ENCODE measurements at places on chromosomes 12 and 14.

- no peak for DNase-seq
Measured at GRCh38 chr14:104705340-104706047, 16.1 kb downstream of the INF2 start.

DNA sequence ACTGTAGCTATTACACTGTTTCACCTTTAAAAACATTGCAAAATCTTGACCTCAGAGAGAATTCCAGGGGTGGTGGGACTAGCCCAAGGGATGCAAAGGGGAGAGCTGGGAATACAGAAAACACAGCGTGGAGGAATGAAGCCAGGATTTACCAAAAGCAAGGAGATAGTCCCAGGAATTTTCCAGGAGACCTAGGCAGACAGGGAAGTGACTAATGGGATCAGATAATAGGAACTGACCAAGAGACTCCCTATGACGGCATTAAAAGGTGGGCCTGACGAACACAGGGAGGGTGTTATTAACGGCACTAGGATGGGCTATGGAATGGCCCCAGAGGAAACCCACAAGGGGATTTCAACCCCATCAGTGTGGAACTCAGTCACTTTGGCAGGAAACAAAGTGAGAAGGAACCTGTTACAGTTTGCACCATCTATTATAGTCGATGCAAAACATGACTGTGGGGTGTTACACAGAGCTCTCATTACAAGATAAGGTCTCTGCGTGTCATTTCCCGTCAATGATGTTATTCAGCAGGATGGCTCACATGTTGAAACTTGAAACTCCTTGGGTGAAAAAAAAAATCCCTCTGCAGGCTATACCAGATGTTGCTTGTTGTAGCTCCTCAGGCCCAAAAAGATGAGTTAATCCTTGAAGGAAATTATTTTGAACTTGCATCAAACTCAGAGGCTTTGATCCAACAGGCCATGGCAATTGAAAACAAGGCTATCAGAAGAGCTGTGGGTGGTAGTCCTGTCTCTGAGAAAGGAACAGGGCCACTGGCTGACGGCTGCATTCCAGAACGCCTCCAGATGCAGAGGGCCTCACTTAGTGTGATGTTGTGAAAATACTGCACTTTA lies 58.7 kb downstream of the DRAM1 start:
- DNase-seq = peak; percentile 95

GRCh38 chr14:87171141-87171540 lies 821.8 kb downstream of the GALC start:
- DNase-seq = peak; percentile 57

GRCh38 chr12:47791351-47791746 lies 18.3 kb downstream of the SLC48A1 start:
- no peak for DNase-seq

- DNase-seq = peak; percentile 79
Measured at GRCh38 chr12:132761032-132761920, at the start of gene ANKLE2. TSS of gene ANKLE2 (minus strand) at chr12:132761832. CDS start at chr12:132761798, 34 bp downstream.

GRCh38 chr12:29414368-29414767 lies 33.4 kb upstream of the ERGIC2 start:
- DNase-seq = peak; percentile 3

DNA sequence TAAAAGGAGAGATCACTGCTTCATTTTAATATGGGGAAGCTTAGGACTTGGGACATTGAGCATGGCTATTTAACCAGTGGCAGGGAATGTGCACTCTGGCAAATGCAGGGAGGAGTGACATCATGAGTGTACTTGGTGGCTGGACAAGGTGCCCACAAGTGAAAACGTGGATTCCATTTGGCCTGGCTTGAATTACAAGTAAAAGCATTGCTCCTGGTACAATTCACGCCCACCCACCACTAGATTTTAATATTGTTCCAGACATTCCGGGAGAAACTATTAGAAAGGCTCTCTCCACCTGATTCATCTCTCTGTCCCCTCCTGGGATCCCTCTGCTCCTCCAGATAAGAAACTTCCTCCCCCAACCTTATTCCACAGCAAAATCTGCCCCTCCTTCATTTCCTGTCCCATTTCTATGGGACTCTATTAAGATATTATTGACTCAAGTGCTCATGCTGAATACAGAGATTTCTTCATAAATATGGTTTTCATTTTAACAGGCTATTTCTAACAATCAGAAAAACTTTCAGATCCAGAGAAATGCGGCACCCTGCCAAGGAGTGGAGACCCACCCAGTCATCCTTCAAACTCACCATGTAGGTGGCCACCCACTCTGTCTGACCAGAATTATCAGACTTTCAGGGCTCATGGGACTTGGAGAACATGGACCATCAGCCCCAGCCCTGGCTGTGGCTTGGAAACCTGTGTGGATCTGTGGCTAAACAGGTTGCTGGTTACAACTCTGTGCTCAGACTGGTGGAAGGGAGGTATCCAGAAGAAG lies 43.2 kb downstream of the SSPN start:
- peak; percentile 91 for DNase-seq

GRCh38 chr12:116712458-116713303 lies 25.2 kb downstream of the SPRING1 start:
- DNase-seq = no peak

GRCh38 chr14:71410578-71411284 lies 503.5 kb downstream of the PCNX1 start:
- no peak for DNase-seq

- DNase-seq = peak; percentile 64
Measured at GRCh38 chr12:118061011-118061872, at the start of gene WSB2. TSS of gene WSB2 (minus strand) at chr12:118061179. CDS start at chr12:118061048, 131 bp downstream.

DNA sequence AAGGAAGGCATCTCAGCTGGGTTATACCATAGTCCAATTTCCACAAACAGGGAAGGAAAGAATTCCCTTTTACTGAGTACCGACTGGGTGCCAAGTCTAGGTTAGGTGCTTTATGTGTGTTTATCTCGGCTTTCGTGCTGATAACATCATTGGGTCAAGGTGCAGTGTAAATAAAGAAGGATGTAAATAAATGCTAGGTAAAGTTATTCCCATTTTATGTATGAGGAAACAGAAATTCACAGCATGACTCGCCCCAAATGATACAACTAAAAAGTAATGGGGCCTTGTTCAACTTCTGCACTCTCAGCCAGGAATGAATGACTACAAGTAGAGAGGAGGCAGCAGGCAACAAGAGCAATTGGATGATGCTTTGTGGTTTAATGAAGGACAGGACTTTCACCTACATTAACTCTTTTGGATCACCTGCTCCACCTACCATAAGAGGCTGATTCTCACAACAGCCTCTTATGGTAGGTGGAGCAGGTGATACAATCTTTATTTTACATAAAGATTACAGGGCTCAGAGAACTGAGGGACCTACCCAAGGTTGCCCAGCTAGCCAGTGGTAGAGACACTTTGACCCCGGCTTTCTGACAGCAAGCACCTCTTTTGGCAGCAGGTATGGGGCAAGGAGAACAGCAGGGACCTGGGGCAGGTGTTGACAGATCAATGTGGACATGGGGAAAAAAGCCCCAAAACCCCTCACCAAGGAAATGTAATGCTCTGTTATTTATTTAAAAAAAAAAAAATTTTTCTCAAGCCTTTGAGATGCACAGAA lies 213.4 kb upstream of the NUDT4 start:
- no peak for DNase-seq

DNA sequence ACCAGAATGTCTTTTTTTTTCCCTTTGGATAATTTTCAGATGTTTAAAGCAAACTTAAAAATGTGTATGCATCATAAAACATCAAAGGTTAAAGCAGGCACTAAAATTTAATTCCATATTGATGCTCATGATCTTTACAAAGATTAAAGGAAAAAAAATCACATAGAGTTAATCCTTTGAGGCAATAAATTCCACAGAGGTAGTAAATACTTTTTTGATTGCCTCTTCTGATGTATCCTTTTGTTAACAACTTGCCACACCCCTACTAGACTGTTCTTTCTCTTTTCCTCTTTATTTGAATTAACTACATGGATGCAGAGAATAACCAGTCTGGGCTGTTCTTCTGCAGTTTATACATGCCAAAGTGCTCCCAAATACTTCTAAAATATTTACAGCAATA lies 45.2 kb upstream of the KCNJ8 start:
- no peak for DNase-seq

DNA sequence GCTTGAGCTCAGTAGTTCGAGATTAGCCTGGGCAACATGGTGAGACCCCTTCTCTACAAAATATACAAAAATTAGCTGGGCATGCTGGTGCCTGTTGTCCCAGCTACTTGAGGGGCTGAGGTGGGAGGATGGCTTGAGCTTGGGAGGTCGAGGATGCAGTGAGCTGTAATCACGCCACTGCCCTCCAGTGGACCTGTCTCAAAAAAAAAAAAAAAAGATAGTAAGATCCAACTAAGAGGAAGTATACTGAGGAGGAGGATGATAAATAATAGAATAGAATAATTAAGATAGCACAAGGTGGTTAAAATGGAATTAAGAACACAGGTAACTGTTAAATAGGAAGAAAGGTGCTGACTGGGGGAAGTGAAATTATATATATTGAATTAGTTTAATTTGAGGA lies 37.0 kb upstream of the BAZ1A start:
- no peak for DNase-seq

- DNase-seq = peak; percentile 33
Measured at GRCh38 chr14:30443368-30444007, 115.5 kb upstream of the G2E3 start.

DNA sequence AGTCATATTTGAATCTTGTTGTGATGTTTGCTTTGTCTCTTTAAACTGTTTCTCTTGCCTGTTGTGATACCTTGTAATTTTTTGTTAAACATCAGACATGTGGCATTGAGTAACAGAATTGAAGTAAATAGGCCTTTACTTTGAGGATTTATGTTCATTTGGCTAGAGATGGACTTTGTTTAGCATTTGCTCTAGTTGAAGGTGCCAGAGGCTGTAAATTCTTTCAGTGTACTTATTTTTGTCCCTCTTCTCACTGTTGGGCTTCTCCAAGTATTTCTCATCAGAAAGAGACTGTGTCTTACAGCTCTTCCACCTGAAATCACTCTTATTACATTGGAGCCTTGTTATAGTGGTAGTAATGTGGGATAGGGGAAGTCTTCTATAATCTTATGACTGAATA lies 175.8 kb downstream of the LRFN5 start:
- DNase-seq = no peak

GRCh38 chr14:104913435-104913834 lies 11.2 kb upstream of the PLD4 start:
- DNase-seq = no peak

- peak; percentile 51 for DNase-seq
Measured at GRCh38 chr14:95515080-95515489, 1.4 kb downstream of the SYNE3 start.

DNA sequence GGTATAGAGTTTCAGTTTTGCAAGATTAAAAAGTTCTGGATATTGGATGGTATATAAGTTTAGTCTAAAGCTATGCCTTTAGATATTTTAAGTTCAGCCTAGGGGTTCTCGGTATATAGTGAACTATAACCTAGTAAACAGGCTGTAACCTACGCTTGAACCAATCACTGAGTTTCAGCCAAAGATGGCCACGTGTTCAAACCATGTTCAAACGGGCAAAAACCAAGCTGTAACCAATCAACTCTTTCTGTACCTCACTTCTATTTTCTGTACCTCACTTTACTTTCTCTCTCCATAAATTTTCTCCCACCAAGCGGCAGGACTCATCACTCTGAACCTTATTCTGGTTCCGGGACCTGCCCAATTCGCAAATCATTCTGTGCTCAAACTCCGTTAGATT lies 1.4 kb downstream of the TMBIM4 start:
- no peak for DNase-seq

DNA sequence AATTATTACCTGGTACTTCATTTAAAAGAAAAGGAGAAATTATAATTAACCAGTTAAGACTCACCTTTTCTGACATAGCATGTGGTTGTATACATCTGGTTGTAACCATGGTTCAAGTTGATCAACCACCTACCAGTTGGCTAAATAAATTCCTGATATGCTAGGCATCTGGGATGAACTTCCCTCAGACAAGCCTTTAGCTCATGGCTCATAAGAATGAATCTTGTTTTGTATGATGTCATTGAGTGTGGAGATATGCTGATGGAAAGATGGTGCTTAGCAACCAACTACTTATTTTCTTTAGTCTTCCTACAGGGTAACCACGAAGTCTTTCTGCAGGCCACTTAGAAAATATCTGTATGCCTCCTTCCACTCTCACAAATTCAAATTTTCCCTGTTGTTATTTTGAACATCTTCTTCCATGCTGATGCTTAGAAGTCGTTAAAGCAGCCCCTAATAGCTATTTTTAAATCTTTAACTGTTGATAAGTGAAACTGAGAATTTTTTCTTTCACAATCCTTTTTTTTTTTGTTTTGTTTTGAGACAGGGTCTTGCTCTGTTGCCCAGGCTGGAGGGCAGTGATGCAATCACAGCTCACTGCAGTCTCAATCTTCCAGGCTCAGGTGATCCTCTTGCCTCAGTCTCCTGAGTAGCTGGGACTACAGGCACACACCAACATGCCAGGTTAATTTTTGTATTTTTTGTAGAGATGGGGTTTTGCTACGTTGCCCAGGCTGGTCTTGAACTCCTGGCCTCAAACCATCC lies 51.9 kb upstream of the PTHLH start:
- peak; percentile 89 for DNase-seq

DNA sequence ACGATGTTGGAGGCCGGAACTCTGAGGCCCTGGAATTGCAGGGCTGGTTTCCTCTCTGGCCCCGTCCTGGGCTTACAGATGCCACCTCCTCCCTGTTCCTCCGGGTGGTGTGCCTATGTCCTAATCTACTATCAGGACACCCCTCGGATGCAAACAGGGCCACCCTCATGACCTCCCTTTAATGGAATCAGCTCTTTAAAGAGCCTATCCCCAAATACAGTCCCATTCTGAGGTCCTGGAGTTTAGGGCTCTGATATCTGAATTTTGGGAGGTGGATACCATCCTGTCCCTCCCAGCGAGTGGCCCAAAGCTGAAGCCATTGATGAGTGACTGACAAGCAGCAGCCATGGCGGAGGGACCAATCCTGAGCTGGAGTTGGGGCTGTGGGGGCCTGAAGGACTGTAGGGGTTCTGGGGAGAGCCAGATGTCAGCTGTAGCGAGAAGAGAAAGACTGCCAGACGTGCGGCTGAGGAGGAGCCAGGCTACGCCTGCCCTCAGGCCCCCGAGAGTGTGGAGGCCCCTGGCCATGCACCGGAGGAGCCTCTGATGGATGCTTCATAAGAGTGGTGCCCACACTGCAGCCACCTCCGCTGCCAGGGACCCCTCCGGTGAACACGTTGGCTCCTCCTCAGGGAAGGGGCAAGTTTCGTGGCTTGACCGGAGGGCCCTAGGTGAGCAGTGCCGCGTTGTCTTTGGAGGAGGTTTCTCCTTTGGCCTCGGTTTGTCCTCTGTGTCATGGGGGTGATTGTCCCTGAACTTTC lies 100.2 kb downstream of the KIF26A start:
- DNase-seq = no peak

- DNase-seq = peak; percentile 73
Measured at GRCh38 chr12:105740970-105741725, 397.6 kb downstream of the NUAK1 start.

GRCh38 chr12:94954029-94954685 lies 49.3 kb downstream of the NDUFA12 start:
- peak; percentile 45 for DNase-seq

Measured in fibroblast of upper back skin (primary cell).